ENCODE measurements at places on chromosomes 1 and 21.

- no peak for DNase-seq
Observed at GRCh38 chr1:47942240-47942629, 55.0 kb downstream of the TRABD2B start.

- no peak for DNase-seq
Observed at GRCh38 chr1:23018661-23019093, 591 bp upstream of the KDM1A start.

GRCh38 chr1:196209983-196210382 lies 398.3 kb downstream of the KCNT2 start:
- DNase-seq, result no peak

GRCh38 chr1:19405195-19405760 lies 80.1 kb downstream of the CAPZB start:
- DNase-seq, result no peak

DNA sequence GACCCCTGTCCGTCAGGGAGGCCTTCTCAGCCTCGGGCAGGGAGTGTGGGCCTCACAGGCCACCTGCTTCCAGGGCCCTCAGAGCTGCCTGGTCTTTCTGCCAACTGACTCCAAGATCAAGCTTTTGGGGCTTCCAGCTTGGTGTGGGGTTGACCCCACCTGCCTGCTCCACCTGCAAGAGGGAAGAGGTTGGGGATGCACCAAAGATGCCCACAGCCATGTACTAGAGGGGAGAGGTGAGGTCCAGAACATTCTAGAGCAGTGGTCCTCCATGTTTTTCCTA lies 266.7 kb upstream of the VAMP3 start:
- no peak for DNase-seq

DNA sequence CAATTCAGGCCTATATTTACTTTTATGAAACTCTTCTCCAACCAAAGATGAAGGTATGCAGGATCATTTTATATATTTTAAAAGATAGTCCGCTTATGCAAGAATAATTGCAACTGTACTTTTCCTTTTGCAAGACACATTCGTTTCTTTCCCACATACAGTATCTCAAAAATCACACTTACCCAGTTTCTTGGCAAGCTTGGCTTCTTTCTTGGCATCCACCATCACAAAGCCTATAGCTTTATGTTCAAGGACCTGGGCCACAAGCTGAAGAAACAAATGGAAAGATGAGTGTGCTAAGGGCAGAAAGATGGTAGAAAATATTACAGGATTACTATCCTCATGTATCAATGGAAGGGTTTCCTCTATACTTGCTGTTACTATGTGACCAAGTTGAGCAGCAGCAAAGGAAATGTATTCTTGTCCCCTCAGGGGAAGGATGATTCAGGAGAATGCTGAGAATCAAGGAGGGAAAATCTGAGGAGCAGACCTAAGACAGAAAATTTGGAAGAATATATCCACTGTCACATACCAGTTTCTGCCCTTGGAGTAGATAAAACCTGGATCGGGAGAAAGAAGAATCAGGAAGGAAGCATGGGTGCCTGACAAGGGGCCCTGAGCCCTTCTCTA lies 23.8 kb downstream of the CASQ2 start:
- no peak for DNase-seq

DNA sequence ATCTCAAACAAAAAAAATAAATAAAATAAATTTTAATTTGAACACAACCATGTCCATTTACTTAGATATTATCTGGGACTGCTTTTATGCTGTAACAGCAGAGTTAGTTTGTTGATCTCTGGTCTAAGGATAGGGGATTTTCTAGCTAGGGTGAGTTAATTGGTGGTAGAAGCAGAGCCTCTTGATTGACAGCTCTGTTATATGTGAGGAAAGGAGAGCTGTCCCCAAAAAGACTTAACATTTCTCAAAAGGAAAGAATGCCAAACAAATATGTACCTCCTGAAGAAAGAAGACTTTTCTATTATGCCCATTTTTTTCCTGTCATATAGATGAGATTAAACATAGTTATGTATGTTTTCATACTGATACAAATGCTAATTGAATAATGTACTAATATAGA lies 37.8 kb downstream of the MAN1A2 start:
- no peak for DNase-seq

- DNase-seq, result no peak
Observed at GRCh38 chr1:164704954-164705353, 146.0 kb downstream of the PBX1 start.

DNA sequence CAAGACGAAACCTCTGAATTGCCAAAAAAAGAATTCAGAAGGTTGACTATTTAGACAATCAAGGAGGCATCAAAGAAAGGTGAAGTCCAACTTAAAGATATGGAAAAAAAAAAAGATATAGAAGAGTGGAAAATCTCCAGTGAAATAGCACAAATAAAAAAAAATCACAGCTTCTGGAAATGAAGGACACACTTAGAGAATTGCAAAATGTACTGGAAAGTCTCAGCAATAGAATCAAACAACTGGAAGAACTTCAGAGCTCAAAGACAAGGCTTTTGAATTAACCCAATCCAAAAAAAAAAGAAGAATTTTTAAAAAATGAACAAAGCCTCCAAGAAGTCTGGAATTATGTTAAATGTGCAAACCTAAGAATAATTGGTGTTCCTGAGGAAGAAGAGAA lies 31.8 kb downstream of the CD2 start:
- no peak for DNase-seq

DNA sequence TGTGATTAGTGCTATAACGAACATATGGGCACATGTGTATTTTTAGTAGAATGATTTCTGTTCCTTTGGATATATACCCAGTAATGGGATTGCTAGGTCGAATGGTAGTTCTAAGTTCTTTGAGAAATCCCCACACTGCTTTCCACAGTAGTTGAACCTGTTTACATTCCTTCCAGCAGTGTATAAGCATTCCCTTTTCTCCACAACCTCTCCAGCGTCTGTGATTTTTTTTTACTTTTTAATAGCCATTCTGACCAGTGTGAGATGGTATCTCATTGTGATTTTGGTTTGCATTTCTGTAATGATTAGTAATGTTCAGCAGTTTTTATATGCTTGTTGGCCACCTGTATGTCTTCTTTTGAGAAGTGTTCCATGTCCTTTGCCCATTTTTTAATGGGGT lies 81.8 kb upstream of the SLC44A3 start:
- DNase-seq, result no peak

GRCh38 chr21:38444691-38445090 lies 53.6 kb downstream of the ERG start:
- DNase-seq, result no peak

DNA sequence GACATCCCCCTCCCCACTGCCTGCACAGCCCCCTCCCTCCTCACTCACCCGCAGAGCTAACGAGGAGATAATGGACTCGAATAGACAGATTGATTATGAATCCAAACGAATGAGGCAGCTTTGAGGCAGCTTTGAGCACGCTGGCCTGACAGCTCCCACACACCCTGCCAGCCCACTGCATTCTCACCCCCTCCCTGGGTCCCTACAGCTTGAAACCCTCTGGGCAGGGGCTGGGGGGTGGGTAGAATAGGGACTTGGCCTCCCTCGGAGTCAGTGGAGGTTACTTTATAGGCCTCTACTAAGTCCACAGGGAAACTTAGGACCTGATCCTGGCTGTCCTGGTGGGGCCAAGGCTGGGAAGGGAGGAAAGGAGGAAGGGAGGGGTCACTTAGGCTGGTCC lies 1.9 kb downstream of the NTRK1 start:
- no peak for DNase-seq

DNA sequence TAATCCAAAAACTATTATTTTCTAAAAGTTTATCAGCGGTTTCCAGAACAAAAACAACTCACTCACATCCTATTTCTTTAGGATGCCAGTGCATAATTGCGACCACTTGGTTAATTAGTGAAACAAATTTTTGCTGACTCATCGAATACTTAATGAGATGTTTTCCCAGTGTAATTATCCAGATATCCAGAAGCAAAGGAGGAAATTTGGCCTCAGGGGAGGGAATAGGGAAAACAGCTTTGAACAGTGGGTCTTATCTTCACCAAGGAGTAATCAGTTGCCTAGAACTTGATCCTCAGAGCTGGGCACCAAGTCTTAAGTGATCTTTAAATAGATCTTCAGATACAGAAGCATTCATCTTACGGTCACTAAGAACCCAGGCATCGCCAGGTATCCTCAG lies 24.3 kb downstream of the STYXL2 start:
- no peak for DNase-seq

GRCh38 chr1:65844821-65845534 lies 52.3 kb downstream of the PDE4B start:
- no peak for DNase-seq

DNA sequence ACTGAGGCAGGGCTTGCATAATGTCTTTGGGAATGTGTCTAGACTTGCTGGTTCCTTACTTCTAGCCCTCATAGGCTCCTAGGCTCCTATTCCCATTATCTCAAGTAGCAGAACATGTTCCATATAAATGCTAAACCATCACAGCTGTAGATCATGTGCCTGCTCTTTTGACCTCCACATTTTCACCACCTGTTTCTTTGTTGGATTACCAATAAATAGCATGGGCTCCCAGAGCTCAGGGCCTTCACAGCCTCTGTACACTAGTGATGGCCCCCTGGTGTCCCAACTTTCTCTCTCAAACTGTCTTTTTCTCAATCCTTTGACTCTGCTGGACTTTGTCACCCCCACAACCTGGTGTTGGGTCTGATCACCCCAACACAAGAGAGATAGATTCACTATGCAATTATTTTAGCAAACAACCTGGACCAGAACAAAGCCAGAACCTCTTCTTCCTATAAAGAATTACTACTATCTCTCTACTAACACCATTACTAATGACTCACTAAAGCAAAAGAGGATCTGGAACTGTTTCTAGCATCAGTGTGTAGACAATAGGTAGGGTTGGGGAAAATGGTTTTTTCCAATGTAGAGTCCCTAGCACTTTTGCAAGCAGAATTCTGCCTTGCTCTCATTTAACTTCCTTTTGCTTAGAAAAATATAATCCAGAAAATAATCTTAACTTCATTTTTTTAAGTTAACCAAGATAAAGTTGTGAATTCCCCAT lies 51.7 kb downstream of the WLS start:
- no peak for DNase-seq

DNA sequence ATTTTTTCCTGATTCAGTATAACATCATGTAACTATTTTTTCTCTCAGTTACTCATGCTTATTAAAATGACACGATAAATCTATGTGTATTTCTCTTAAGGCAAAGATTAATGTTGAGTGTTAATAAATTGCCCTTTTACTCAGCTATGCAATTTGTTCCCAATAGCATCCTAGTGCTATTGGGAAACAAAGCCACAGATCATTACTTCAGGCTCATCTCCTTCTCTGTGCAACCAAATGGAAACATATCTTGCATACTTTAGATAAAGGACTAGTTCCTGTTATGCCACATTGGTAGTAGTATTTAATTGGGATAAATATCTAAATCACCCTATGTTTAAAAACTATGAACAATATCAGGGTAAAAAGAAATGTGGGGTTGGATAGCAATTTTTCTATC lies 106.2 kb downstream of the PLPPR4 start:
- no peak for DNase-seq

DNA sequence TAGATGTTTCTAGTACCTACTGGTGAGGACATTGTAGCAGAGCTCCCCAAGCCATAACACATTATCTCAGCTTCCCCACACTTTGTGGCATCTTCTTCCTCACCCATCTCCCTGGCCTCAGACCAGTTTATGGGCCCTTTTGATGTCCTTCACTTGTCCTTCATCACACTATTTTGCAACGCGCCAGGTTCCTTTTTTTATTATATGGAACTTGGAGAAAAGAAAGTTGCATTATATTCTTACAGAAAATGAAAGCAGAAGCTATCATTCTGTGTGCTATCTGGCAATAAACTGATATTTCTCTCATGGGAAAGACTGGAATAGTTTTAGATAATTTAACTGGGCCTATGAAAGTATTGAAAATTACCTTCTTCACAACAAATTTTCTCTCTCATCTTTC lies 196.9 kb upstream of the ETV3 start:
- no peak for DNase-seq

DNA sequence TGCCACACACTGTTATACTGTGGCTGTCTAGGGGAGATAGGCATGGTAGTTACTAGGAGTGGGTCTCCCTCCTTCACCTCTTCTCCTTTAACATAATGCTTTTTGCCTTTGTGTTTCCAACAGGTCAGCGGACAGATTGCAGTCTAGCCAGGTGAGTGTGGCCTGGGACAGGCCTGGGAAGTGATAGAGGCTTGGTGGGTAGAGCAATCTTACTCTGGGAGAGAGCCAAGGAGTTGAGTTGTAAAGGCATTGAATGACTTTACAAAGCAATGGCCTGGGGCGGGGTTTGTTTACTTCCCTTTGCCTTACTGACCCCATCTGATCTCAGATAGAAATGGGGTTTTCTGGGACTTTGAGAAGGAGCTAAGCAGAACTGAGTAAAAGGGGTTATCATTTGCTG lies 51.0 kb upstream of the IKBKE start:
- no peak for DNase-seq

DNA sequence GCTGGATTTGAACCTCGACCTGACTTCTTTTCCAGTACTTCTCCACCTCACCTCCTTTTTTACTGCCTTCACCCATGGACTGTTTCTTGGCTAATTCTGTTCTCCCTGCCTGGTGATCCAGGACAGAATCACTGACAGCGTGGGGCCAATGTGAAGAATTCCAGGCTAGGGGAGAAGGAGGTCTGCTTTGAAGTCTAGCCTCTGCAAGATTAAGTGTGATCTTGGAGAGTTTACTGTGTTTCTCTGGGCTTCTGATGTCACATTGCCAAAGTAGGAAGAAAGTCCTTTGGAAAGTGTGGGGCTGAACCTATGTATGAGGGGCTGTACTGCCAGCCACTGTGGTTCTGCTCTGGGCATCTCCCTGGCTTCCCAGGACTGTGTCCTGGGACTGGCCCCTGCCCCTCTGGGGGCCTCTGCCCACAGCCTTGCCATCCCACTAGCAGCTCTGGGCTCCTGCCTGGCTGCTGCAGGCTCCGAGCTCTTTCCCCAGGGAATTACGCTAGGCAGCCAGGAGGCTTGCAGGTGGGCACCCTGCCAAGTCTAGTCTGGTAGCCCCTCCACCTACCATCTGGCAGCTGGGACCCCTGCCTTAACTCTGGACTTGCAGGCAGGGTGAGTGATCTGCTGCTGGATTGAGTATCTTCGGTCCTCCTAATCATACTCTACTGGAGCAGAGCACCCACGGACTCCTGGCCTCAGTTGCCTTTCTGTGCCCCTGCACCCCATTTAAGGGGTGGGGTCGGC lies 52.2 kb downstream of the YARS1 start:
- DNase-seq, result no peak

DNA sequence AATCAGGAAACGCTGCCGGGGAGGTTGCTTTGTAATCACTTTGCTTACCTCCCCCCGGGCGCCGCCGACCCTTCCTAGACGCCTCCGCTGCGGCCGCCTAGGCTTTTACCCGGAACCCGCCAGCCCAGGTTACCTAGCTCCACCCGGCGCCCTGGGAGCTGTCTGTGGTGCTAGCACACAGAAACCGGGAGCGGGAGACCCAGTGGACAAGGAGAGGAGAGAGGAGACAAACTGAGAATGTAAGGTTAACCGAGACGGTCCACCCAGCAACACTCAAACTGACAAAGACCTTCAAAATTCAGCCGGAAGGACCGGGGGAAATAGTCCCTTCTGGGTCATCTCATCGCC lies 9.8 kb downstream of the BARHL2 start:
- no peak for DNase-seq
